ENCODE measurements at places on chromosomes 16 and 17.

GRCh38 chr17:21213638-21214014 lies 335 bp downstream of the TMEM11 start:
- no peak for DNase-seq

DNA sequence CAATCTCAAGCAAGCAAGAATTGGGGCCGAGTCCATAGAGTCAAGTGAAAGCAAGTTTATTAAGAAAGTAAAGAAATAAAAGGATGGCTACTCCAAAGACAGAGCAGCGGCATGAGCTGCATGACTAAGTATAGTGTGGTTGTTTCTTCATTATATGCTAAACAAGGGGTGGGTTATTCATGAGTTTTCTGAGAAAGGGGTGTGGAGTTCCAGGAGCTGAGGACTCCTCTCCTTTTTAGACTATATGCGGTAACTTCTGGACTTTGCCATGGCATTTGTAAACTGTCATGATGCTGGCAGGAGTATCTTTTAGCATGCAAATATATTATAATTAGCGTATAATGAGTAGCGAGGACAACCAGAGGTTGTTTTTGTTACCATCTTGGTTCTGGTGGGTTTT lies 819.9 kb downstream of the KCNJ2 start:
- DNase-seq: no peak

- no peak for DNase-seq
Observed at GRCh38 chr17:50186661-50187393, 14.6 kb downstream of the COL1A1 start.

DNA sequence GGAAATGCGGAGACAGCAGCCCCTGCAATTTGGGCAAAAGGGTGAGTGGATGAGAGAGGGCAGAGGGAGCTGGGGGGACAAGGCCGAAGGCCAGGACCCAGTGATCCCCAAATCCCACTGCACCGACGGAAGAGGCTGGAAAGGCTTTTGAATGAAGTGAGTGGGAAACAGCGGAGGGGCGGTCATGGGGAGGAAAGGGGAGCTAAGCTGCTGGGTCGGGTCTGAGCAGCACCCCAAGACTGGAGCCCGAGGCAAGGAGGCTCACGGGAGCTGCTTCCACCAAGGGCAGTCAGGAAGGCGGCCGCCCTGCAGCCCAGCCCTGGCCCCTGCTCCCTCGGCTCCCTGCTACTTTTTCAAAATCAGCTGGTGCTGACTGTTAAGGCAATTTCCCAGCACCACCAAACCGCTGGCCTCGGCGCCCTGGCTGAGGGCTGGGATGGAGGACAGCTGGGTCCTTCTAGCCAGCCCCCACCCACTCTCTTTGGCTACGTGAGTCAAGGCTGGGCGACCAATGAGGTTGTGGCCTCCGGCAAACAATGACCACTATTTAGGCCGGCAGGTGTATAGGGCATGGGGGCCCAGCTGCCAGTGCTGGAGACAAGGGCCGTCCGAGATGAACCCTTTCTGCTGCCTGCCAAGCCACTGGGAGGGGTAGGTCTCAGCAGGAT lies 507 bp downstream of the SERPINF1 start:
- no peak for DNase-seq

DNA sequence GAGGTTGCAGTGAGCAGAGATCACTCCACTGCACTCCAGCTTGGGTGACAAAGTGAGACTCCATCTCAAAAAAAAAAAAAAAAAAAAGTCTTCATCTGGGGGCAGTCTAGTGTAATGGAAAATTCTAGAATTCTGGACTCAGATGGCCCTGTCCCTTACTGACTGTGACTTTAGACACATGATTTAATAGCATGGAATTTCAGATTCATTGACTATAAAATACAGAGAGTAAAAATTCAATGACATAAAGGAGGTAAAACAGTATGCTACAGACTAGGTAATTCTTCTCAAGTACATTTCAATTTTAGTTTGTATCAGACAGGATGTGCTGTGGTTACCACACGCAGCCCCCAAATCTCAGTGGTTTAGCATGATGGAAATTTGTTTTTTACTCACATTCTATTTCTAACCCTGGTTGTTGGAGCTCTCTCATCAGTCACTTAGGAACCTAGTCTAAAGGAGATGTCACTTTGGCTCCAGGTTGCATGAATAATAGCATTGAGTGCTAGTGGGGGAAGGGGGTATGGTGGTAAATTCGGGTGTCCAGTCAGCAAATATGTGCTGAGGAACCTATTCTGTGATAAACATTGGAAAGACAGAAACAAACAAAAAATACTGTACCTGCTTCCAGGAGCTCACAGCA lies 444.0 kb downstream of the XYLT1 start:
- DNase-seq: no peak

DNA sequence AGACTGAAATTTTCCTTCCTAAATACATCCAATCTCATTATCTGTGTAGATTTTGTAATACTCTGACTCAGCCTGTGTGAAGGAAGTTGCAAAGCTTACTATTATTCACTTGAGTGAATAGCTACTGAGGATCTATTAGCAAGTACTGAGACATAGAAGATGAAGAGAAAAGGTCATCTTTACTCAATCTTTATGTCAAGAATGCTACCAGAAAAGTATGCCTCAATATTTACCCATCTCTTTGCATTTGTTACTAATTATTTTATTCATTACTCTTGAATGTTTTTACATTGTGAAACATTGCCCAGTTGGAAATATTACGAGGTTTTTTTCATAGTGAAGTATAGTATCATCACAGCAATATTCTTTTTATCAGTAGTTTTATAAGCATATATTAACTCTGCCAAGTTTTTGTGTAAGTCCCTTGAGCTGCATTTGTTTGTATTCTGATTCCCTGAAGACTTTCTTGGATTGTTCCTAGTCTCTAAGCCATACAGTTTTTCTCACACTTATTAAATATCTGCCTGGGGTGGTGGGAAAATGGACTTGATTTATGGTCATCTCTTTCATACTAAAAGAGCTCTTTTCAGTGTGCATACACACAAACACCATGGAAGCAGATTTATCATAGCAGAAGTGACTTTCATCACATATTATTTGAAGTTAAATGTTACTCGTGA lies 110.4 kb downstream of the MRTFB start:
- no peak for DNase-seq

DNA sequence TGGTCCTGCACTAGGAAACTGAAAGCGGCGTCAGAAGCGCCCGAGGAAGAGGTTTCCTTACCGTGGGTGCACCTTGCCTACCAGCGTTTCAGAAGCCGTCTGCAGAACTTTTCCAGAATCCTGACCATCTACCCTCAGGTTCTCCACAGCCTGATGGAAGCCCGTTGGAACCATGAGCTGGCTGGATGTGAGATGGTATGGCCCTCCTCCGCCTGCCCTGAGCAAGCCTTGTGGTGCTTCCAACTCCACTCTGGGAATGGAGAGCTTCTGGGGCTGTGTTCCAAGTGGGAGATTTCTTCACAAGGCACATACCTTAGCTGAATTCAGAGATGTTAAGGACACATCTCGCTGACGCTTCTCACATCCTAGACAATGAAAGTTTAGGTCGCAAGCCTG lies 51.8 kb upstream of the ENDOV start:
- DNase-seq: no peak

- DNase-seq: no peak
Observed at GRCh38 chr16:85227946-85228862, 115.9 kb upstream of the CIBAR2 start.

All from NCI-H1105 (cell line).